ENCODE measurements at places on chromosomes 7 and 10.

GRCh38 chr10:5760515-5760914 is 52.7 kb downstream of the GDI2 start:
- no peak for DNase-seq

DNA sequence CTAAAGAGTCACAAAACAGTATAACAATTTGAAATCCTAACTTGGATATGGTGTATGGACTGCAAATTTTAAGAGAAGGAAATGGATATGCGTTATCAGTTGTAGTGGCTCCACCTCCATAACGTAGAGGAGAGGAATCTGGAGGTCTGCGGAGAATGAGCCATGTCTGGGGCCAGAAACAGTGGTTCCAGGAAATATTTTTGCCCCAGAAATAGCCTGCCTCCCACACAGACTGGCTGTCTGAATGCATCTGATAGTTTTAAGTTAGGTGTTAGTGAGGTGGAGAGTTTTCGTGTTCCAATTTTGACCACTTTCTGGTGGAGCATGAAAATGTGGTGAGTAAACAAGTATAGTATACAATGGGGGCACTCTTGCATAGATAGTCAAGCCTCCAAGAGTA is 1.6 kb downstream of the PHTF2 start:
- DNase-seq = no peak

GRCh38 chr10:74827045-74827441 is 643 bp downstream of the KAT6B start:
- DNase-seq = no peak

GRCh38 chr10:82981137-82981723 is 1106.2 kb downstream of the NRG3 start:
- peak; percentile 86 for DNase-seq

GRCh38 chr10:20257422-20257821 is 441.2 kb downstream of the PLXDC2 start:
- DNase-seq = no peak

GRCh38 chr7:129980667-129981066 is 27.9 kb upstream of the UBE2H start:
- no peak for DNase-seq

- no peak for DNase-seq
These were observed 351.2 kb downstream of the LRMDA start for GRCh38 chr10:75782463-75783248.

- DNase-seq = no peak
These were observed 26.3 kb downstream of the CPXM2 start for GRCh38 chr10:123865350-123865749.

- DNase-seq = peak; percentile 8
These were observed 1156.3 kb downstream of the SORCS3 start for GRCh38 chr10:105797234-105797890.

- no peak for DNase-seq
These were observed 9.1 kb downstream of the ADCYAP1R1 start for GRCh38 chr7:31061185-31061584.

Measured in astrocyte of the spinal cord (primary cell).